ENCODE measurements at places on chromosomes 4 and X.

GRCh38 chrX:41240509-41240908 lies 93.5 kb upstream of the DDX3X start:
- DNase-seq, result no peak

DNA sequence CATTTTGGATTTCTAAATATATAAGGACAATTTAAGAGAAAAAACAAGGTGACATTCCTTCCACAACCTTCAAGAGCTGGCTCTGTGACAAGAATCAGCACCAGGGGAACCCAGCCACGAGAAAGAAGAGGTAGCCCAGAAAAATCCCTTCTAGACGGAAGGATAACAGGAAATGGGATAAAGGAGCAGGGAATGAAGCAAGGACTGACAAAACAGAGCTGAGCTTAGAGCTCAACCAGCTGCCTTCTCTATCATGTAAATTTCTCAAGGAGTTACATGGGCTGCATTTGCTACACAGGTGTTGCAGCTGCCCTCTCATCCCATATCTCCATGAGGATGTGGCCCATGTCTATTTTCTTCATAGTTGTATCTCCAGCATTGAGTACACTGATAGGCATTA lies 154.2 kb upstream of the PRDX4 start:
- DNase-seq, result no peak

DNA sequence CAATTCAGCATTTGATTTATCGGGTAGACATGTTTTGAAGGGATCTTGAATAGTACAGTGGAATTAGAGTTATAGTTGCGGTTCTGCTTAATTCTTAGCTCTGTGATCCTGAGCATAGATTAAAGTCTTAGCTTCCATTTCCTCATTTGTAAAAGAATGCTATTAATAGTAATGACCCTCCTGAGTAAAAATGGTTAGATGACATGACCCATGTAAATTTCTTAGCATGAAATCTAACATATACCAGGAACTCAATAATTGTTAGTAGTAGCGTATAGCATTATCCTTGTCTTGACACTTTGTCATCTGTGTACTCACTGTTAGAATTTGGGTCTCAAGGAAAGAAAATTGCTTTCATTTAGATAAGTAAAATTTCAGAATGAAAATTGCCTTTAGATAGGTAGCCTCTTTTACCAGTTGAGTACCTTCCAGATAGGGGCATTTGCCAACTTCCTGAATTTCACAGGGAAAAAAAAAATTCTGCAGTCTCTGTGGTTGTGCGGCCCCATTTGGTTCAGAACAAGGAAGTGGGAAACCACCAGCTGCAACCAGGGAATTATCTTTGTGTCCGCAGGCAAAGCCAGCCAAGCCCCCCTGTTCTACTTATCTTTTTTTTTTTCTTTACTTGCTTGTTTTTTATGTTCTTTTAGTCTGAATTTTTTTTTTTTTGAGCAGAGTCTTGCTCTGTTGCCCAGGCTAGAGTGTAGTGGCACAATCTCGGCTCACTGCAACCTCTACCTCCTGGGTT lies 86.9 kb downstream of the TMEM164 start:
- no peak for DNase-seq

DNA sequence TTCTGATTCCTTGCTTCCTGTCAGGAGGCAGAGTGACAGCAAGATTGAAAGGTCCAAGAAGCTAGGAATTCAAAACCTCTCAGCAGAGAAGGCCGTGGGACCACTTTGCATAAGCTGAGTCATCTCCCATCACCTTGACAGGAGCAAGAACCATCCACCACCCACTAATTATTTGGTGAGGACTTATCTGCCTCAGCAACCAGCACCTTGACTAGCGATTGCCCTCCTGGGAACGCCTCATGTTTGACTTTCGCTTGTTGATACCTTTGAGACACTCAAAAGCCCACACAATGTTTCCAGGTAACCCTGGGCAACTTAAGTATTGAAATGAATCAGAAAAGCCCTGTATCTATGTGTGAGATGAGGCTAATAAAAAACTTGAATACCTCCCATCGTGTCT lies 233.5 kb upstream of the GYPA start:
- DNase-seq, result no peak

DNA sequence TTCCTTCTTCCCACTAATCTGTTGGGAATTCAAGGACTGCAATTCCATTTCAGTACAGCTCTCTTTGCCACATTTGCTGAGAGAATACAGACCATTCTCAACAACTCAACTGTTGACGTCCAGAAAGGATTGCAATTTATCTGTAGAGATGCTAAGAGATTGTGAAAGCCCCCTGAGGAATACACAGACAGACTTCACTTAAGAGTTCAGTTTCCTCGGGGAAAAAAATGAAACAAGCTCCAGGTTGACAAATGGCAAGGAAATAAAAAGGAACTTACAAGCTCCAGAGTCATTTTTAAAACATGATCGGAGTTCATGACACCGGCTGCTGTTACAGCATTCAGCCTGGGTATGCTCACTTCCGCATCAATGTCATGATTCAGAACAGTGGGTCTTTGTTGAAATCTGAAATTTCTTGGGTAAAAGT lies 13.8 kb downstream of the TLR10 start:
- no peak for DNase-seq

DNA sequence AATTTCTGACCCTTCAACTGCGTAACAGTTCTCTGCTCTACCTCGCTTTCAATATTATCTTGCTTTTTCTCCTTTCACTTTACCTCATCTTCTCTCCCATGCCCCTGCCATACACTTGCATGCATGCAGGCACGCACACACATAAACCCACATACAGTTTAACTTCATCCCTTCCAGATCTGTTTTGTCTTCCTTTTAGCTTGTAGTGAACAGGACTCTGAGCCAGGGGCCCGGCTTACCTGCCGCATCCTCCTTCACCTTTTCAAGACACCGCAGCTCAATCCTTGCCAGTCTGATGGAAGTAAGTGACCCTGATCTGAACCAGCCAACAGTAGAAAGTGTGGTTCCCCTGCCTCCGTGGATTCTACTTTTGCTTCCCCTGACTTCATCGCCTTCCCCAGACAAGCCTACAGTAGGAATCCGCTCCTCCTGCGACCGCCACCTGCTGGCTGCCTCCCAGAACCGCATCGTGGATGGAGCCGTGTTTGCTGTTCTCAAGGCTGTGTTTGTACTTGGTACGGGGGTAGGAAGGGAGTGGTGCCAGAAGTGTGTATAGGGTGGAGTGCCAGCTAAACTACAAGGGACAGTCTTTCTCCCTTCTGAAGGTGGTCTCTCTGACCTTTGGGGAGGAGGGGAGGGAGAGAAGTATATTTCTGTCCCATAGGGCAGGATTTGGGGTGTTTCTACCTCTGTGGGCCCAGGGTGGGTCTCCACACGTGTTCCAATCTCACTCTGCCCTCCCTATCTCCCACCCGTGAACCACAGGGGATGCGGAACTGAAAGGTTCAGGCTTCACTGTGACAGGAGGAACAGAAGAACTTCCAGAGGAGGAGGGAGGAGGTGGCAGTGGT lies 10.7 kb downstream of the MED12 start:
- DNase-seq, result peak; percentile 48

- DNase-seq, result no peak
Measured at GRCh38 chr4:7526929-7527535, 92.3 kb upstream of the PSAPL1 start.

DNA sequence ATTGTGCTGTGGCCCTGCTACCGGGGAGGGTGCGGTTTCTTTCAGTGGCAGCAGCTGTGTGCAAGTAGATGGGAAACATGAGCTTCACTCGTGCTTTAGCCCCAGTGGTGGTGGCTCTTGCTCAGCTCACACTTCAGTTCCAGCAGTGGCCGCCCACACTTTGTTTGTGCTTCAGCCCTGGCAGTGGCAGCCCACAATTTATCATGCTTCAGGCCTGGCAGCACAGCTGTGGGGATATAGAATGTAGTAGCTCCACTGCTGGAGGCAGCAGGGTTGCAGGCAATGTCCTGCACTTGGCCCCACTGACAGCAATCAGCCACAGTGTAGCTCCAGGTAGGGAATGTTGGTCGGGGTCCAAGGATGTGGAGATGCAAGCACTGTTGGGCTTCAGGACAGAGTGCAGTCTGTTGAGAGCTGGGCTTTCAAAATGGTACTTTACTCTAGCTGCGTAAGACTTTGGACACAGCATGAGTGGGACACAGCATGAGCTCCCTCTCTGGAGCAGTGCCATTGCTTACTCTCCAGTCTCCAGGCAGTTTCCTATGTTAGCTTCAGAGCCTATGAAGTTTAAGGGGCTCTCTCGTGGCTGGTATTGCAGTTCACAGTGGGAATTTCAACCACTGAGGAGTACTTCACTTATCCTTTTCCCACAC lies 413.1 kb downstream of the PDGFC start:
- DNase-seq, result no peak

- no peak for DNase-seq
Measured at GRCh38 chrX:1093586-1094421, 118.6 kb downstream of the CRLF2 start.

DNA sequence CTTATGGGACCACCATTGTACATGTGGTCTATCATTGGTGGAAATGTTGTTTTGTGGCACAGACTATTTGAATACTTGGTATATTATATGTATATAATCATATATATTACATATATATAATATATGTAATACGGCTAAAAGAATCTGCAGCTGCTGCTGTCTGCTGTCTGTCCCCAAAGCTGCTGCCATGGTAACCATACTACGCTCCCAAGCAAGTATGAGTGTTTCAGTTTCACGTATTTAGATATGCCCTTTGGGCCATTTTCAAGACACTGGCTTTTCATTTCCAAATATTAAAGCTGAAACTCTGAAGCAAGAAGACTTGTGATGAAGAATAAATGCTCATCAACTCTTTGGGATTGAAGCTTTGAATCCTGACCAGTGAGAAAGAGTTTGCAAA lies 42.0 kb upstream of the ARSJ start:
- DNase-seq, result no peak

DNA sequence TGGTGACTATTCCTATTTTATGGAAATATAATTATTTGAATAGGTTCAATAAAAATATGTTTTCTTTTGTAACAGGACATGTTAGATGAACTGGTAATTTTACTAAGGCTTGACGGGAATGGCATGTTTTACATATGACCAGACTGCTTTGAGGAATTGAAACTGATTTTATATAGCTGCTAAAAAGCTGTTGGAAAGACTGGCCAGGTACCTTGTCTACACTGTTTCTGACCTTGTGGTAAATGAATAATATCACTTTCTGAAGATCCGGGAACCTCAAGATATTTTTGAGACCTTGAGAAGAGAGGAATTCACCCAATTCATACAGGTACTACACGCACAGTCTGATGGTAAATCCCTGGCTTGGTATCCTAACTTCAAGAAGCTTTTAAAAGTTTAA lies 42.1 kb upstream of the USP46 start:
- no peak for DNase-seq

GRCh38 chr4:33316578-33316977 lies 2596.4 kb downstream of the PCDH7 start:
- no peak for DNase-seq

DNA sequence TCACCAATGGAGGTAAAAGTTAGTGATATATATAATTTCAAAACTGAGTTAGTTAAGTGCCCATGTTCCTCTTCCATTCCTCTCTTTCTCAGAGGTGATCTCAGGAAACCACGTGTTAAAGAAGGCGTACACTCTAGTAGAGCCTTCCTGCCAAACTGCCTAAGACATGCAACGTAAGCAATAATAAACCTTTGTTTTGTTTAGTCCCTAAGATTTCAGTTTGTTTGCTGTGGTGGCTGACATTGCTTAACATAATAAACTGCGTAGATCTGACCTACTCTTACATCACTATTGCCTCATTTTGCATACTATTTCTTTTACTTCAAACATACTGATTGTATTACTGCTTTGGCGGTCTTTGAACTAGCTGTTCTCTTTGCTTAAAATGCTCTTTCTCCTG lies 99.2 kb downstream of the JADE1 start:
- DNase-seq, result no peak

GRCh38 chrX:106436691-106437090 lies 175.1 kb upstream of the RADX start:
- DNase-seq, result no peak

DNA sequence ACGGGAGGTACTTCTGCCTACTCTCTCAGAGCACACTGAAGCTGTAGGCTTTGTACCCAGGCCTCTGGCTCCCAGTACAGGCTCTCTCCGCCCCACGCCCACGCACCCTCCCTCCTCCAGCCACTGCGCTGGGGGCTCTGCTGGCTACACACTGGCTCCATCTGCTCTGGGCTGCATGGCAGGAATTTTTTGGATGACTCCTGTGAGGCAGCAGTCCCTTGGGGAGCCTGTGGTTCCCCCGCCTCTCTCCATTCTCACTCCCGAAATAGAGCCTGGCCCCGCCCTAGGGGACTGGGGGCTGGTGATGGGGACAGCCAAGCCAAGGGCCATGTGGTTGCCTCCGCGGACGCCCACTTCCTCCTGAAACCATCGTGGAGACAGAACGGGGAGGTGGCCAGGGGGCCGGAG lies 58.1 kb upstream of the ADRA2C start:
- no peak for DNase-seq

- DNase-seq, result no peak
Measured at GRCh38 chrX:38878641-38879340, 77.5 kb downstream of the MID1IP1 start.

DNA sequence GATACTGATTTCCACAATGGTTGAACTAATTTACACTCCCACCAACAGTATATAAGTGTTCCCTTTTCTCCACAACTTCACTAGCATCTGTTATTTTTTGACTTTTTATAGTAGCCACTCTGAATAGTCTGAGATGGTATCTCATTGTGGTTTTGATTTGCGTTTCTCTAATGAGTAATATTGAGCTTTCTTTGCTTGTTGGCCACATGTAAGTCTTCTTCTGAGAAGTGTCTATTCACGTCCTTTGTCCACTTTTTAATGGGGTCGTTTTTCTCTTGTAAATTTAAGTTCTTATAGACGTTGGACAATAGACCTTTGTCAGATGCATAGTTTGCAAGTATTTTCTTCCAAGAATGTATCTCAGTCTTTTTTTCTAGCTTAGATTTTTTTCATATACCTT lies 10.0 kb downstream of the FBXW7 start:
- no peak for DNase-seq

GRCh38 chrX:9291629-9292028 lies 173.2 kb upstream of the TBL1X start:
- no peak for DNase-seq

GRCh38 chr4:35503435-35503834 lies 740.9 kb downstream of the ARAP2 start:
- DNase-seq, result no peak

GRCh38 chrX:115632455-115632854 lies 71.5 kb downstream of the PLS3 start:
- DNase-seq, result no peak

DNA sequence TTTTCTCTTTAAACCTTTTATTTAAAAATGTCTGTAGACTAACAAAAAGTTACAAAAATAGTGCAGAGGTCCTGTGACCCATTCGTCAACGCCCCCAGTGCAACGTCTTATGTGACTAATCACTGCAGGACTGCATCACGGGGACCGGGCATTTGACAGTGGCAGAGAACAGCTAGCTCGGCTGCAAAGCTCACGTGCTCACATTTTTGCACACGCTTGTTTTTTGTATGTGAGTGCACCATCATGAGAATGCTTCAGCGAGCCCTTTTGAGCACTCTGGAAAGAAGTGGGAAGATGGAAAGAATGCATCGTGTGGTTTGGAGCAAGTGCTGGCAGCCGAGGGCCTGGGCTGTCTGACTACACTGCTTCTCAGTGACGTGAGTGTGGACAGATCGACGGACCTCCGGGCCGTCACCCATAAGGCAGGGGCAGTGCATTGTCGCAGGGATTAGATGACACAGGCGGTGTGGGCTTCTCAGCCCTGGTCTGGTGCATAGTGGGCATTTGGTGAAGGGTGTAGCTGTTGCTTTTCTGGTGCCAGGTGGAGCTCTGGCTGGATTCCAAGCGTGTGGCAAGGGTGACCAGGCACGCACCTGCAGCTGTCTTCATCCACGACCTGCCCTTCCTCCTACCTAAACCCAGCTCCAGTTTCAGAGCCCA lies 17.7 kb downstream of the SPON2 start:
- no peak for DNase-seq

All from stimulated activated CD4-positive, alpha-beta T cell treated with anti-CD3 and anti-CD28 coated beads, Interleukin-1b, Interleukin-23, amount 100 ng/mL, for 1 hour (primary cell).